ENCODE measurements at places on chromosomes 4 and X.

- no peak for DNase-seq
Measured at GRCh38 chr4:73607375-73608033, 12.7 kb downstream of the RASSF6 start.

DNA sequence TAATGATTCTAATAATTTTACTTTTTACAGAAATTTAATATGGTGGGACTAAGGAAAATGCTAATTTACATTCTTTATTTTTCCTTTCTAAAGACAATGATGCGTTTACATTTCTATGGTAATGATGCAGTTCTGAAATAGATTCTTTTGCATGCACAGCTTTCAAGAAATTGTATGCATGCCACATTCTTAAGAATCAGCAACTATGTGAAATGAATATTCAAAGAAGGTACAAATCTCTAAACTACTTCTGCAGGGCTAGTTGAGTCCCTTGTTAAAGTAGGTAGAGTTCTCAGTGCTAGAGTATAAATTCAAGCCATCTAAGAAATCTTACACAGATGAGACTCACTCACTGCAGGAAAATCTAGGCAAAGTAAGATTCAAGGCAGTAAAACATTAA is 24.5 kb upstream of the GRID2 start:
- DNase-seq, result no peak

DNA sequence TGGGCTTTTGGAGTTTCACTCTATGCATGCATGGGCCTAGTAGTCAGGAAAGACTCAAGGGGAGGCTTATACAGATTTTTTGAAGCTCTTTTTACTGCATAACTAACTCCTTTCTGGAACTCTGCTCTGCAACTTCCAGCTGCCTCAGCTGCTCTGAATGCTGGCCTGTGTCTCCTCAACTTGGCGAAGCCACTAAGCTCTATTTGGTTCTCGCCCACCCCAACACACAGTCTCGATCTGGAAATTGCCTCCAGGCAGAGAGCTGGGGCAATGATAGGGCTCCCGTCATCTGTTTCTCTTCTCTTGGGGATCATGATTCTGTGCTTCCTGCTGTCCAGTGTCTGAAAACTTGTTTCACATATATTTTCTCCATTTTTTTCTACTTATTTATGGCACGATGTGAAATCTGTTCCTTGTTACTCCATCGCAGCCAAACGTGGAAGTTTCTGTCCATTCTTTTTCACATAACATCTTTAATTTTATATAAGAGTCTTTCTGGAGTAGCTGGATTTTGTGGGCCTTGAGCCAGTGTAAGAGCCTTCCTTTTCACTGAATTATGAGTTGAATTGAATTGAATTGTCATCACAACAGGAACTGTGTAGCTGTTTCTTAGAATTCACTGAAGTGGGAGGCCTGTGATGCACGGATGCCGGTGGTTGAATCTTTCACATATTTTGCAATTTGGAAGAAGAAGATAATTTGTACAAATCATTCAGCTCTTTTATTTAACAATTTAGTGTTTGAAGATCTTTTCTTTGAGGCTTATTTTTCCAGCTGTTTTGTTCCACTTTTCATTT is 9.0 kb downstream of the ZNF275 start:
- DNase-seq, result no peak

DNA sequence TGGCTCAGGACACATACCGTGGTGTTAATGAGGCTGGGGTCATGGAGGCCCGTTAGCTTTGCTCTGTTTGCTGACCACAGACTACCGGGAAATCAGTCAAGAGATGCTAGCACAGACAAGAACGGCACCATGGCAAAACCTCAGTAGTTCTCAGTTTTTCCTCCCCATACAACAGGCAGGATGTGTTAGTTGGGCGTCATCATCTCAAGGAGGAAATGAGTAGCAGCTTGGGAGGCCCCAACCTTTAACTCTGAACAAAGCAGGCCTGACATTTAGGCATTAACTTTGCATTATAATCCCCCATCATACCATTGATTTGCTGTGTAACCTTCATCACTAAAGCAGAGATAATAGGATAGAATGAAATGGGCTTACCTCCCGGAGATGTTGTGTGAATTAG is 714.2 kb downstream of the RPA4 start:
- DNase-seq, result no peak

- DNase-seq, result peak; percentile 1
Measured at GRCh38 chr4:108018040-108018883, 28.6 kb downstream of the HADH start.

DNA sequence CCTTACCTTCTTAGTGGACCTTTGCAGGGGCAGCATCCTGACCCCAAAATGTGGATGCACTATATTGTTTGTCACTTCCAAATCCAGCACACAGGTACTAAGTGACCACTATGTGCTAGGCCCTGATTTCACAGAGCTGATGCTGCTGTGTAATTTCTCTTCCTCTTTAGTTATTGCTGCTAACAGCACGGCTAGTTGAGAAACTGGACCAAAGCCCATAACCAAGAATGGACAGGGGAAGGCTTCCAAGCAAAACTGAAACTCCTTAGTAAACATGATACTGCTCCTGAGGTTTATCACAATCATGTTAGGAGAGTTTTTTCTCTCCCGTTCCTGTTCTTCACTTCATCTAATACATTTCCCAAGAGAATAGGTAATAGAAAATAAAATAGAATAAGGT is 172.9 kb upstream of the TTC29 start:
- DNase-seq, result no peak

GRCh38 chr4:144223661-144224060 is 83.1 kb upstream of the GYPA start:
- DNase-seq, result no peak

DNA sequence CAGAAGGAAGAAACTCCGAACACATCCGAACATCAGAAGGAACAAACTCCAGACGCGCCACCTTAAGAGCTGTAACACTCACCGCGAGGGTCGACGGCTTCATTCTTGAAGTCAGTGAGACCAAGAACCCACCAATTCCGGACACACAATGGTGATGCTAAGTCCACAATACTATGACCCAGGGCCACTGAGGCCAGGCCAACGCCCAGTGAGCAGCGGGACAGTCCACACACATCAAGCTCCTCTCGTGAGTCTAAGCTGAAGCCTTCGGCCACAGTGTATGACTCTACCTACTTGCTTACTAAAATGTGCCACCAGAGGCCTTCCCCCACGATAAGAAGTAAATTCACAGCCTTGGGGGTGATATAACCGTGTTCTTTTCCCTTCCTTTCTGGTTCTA is 10.2 kb upstream of the CDKN2AIP start:
- no peak for DNase-seq

DNA sequence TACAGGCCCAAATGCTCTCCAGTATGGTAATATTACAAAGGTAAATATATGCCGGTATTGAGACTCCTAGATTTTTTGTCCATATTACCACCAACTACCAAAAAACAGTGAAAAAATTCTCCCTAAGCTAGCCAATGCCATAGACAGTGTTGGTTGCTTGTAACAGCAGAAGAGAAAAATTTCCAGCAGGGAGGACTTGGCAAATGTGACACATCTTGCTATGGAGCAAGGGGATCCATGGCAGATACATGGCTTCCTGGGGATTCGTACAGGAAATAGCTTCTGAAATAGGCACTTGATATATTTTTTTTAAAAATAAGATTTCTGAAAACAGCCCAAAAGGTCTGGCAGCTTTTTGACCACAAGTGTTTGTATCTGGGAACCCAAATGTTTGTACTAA is 14.6 kb downstream of the SLITRK4 start:
- DNase-seq, result no peak

DNA sequence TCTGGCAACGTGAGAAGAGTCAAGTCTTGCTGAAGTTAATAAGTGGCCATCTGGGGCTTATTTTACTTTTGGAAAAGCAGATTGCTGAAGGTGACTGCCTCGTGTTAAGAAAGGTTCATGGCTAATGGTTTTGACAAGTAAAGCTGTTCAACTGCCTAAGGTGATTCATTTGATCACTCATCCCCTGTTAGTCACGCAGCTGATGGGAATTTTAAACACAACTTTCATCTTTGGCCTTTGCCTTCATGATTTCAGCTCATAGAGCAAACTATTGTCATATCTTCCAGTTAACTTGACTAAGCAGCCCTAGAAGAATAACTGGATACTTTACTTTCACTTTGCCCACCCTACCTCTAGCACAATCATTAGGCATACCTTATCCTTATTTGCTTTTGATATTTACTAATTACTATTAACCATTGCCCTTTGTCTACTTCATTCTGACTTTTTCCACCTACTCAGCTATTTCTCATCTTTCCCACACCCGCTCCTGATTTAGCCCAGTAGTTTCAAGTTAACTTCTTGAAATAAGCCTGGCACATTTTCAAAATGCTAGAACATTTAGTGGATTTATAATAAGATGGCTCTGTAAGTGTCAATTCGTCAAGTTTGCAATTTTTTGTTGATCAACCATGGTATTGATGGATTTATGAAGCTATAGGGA is 170.6 kb upstream of the S100G start:
- no peak for DNase-seq

DNA sequence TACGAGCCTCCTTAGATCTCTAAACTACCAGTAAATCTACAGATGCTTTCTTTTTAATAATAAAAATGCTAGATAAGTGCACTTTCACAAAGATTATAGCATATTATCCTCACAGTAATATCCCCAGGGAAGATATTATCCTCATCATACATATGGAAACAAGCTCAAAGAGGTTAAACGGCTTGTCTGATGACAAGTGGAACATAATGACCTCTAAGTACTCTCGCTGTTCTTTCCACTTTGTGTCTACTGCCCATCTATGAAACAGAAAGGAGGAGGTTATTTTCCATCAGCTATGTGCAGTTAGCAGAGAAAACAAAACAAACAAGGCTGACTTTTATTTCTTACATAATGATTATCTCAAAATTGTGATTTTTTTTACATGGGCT is 42.8 kb upstream of the PRDM8 start:
- no peak for DNase-seq

- no peak for DNase-seq
Measured at GRCh38 chrX:17027931-17028330, 81.5 kb downstream of the REPS2 start.

- DNase-seq, result no peak
Measured at GRCh38 chrX:3748052-3748559, 34.7 kb upstream of the PRKX start.

DNA sequence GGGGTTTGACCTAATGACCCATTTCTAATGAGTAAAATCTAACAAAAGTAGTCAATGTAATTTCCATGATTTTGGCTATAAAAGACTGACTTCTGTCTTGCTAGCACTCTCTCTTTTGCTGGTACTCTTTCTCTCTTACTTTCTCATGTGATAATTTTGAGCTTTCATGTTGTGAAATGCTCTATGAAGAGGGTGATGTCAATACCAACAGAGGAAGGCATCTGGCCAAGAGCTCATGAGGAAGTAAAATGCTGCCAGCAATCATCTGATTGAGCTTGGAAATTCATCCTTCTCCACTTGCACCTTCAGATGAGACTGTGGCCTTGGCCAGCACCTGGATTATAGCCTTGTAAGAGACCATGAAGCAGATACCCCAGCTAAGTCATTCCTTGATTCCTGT is 347.7 kb downstream of the HS3ST1 start:
- no peak for DNase-seq
